Fibroblast of skin of abdomen (primary cell): ENCODE measurements at places on chromosomes 11 and 22.

- DNase-seq, result no peak
These were observed 686.9 kb downstream of the NTM start for GRCh38 chr11:132057266-132057665.

- DNase-seq, result no peak
These were observed 7.7 kb upstream of the SCGB1D1 start for GRCh38 chr11:62182147-62182891.

- DNase-seq, result no peak
These were observed 3.5 kb downstream of the NXPE1 start for GRCh38 chr11:114556135-114556534.

- no peak for DNase-seq
These were observed 123.8 kb downstream of the MICAL2 start for GRCh38 chr11:12234221-12234620.

GRCh38 chr11:122646549-122647340 lies 8.8 kb upstream of the UBASH3B start:
- DNase-seq, result peak; percentile 74

DNA sequence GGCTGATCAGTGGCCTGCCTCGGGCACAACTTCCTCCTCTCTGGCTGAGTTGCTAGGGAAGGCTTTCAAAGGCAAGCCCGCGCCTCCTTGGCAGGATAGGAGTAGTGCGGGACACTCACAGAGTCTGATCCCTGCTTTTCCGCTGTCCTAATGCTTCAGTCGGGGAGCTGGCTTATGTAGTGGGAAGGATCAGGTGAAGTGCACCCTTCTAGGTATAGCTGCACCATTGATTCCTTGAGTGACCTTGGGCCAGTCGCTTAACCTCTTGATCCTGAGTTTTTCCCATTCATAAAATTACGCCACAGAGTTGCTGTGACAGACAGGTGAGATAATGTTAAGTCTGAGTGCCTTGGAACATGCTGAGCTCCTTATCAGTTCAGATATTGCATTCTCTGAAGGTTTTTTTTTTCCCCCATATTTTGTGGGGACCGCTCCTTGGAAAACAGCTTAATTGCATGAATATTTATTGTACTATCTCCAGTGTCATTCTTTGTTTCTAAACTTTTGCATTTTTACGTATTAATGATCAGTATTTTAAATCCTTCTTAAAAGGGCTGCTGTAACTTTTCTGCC lies 961 bp downstream of the IPO7 start:
- DNase-seq, result no peak

DNA sequence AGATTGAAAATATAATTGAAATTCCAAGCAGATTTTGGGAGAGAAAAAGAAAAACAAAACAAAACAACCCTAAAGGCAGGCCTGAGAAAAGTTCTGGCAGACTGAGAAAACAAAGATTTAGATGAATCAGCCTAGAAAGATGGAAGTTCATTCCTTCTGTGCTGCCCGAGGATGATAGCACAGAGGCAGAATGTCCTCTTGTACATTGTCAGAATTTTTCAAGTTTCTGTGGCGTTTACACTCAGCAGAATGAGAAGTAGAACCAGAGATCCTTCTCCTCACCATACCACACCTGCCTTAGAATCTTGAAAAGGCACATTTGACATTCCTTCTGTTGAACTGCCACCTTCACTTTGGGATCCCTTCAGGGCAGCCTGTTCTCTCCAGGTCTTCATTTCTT lies 62.5 kb upstream of the IZUMO1R start:
- no peak for DNase-seq

DNA sequence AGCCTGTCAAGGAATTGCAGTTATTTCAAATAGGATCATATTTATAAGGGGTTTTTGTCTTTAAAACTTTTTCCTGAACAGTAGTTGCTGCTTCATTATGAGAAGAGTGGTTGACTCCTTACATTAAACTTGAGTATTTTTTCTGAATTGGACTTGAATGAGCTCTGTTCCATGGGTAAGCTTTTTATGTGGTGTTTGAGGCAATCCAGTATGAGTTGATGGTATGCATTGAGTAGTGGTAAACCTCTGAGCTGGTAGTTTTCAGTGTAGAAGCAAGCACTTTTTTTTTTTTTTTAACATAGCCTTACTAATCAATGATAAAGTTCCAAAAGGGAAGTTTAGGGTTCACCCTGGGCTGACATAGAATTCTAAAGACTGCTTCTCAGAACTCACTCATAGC lies 3.4 kb downstream of the KMT2A start:
- no peak for DNase-seq

GRCh38 chr11:33063326-33063881 lies 24.0 kb downstream of the TCP11L1 start:
- DNase-seq, result peak; percentile 68

DNA sequence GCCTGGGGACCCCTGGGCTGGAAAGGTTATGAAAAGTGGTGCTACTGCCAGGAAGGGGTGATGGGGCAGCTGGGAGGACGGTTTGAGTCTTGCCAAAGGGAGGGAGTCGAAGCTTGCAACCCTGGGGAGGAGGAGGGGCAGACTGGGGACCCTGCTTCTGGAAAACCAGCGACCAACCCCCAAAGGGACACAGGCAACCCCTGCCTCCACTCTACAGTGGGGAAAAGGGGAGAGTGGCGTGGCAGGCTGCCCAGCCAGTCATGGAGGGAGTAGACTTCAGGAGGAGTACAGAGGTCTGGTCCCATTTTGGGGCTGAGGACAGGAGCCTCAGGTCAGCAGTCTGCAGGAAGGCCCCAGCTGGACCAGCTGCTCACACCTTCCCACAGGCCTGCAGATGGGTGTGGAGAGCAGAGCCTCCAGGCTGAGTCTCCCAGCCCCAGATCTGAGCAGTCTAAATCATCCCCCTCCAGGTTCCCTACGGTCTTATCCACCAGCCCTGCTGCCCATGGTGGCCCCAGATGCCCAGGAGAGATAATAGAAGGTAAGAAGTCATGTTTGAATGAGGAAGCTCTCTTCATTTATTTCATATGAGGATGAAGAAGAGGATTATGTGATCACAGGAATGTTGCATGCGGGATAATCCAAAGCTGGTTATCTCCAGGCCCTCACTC lies 3.3 kb downstream of the DDT start:
- no peak for DNase-seq

DNA sequence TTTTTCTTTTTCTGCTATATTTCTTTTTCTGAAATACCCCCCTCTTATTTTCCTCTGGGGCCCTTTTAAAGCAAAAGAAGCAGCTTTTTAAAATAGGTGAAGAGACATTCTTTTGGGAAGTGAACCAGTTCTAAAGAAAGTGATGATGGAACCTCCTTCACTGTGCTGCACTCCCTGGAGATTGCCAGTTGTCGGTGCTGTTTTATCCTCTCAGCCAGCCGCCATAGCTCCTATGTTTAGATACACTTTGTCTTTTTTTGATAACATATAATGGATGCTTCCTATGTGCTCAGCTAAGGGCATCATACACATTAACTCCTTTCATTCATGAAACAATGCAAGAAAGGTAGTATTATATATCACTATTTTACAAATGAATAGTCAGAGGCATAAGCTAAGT lies 14.0 kb downstream of the CFAP300 start:
- peak; percentile 17 for DNase-seq
